ENCODE measurements at places on chromosomes 16 and 17.

GRCh38 chr16:15033309-15033707, 22.6 kb downstream of the NTAN1 start:
- no peak for DNase-seq

DNA sequence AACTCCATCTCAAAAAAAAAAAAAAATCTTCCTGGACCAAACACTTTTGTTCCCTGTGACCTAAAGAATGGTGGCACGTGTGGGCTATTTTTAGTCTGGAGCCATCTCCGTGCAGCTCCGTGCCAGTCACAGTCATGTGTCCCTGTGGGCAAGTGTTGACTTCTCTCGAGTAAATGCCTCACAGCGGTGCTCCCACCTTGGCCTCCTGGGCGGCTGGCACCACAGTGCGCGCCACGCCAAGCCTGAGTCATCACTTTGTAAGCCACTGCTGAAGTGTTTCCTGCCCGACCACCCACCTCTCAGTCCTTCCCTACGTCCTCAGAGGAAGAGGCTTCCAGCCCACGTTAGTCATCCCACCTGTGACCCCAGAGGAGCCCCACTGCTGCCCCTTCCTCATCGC, 10.9 kb upstream of the HEXD start:
- no peak for DNase-seq

- no peak for DNase-seq
Observed at GRCh38 chr17:69143151-69143550, 1.5 kb upstream of the ABCA6 start.

GRCh38 chr16:84895016-84895415, 75.2 kb downstream of the CRISPLD2 start:
- DNase-seq = no peak

GRCh38 chr16:52405441-52405840, 141.5 kb downstream of the TOX3 start:
- no peak for DNase-seq

DNA sequence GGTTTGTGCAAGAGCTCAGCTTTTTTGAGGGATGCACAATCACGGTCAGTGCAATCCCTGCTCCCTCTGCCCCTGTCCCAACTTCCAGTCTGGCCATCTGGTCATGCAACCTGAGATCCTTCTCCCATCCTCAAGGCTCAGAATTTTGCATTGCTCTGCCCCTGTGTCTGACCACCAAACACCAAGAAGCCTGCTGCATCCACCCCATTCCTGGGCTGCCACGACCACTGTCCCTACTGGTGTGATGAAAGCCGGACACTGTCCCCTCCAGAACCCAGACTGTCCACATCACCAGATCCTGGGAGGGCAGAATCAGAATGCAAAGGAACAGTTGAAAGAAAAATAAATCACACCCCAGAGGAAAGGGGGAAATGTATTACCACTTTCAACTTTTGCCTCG, 231.0 kb downstream of the C16orf78 start:
- no peak for DNase-seq

DNA sequence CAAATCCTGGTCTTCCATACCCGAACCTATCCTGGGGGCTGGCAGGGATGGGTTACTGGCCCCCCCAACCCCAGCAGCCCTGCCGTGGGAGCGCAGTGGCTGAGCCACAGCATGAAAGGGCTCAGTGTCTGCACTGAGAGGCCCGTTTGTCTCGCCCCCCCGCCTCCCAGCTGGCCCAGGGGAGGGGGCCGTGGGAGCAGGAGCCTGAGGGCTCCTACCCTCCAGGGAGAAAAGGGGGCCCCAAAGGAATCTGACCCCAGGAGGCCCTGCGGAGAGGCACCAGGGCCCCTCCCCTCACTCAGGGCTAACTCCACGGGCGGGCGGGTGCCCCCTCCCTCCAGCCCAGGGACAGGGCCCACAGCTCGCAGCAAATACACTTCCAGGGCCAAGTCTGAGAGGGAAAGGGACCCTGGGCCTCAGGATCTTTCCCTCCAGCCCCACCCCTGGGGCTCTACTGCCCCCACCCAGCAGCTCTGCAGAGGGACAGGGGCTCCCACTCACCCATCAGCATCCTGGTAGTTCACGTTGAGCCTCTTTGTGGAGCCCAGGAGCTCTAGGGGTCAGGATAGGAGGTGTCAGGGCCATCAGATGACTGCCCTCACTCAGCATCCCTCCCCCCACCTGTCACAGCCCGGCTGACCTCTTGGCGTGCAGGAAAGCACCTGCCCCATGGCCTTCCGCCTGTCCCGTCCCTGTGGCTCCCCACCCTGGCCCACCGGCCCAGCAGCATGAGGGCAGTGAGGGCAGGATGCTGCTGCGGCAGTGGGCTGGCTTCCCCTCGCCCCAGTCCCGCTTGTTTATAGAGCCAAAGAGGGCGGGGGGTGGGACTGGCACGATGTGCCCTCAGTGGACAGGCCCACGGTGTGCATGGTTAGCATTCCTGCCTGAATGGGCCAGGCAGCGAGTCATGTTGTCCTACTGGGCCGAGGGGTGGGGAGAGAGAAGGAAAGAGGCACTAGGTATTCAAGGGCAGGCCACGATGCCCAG, 7.3 kb downstream of the CASKIN2 start:
- no peak for DNase-seq

DNA sequence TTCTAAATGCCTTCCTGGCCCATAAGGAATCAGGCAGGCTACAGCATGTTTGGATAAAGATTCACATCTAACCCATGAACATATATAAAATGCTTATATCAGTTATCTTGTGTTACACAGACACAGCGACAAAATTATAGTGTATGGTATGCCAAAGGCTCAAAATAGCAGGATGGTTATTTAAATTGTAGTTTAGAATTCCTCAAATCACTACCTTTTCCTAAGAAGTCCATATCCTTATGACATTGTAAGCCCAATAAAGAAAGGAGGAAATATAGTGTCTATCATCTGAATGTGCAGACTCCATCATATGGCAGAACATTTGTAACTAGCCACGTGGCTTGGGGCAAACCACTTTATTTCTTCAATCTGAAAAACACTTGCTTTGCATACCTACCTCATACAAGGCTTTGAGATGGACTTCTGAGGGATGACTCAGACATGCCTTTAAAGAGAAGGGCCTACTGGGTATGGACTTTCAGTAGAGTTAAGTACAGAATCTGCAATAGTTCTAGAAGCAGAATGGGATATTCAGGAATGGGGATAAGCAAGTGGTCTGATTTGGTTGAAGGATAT, 12.1 kb upstream of the DHX8 start:
- DNase-seq = no peak

GRCh38 chr16:19127205-19127604, 13.4 kb downstream of the ITPRIPL2 start:
- DNase-seq = peak; percentile 64

DNA sequence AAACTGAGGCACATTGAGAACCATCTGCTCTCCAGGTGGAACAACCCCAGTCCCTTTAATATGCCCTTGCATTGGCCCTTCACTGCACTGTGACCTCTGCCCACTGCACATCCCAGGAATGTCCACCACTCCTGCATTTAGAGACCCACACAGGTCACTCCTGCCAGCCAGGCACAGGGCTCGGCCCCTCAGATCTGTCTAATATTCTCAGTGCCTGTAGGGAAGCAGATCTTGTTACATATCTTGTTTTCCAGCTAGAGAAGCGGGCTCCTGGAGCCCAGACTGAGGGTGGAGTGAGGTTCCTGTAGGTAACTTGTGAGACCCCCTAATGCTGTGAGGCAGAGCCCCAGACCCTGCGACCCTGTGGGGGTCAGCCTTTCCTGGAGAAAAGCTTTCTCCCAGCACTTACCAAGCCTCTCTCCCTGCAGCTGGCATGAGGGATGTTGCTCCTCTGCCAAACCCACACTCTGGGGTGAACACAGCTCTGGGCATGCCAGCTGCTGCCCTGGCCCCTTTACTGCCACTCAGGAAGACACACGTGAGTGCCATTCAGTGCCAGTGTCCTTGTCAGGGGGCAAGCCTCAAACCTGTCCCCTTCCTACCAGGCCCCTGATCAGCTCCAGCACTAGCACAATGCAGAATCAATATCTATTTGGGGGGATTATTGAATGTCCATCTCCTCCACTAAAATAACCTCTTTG, 40.3 kb upstream of the CRHR1 start:
- DNase-seq = no peak

DNA sequence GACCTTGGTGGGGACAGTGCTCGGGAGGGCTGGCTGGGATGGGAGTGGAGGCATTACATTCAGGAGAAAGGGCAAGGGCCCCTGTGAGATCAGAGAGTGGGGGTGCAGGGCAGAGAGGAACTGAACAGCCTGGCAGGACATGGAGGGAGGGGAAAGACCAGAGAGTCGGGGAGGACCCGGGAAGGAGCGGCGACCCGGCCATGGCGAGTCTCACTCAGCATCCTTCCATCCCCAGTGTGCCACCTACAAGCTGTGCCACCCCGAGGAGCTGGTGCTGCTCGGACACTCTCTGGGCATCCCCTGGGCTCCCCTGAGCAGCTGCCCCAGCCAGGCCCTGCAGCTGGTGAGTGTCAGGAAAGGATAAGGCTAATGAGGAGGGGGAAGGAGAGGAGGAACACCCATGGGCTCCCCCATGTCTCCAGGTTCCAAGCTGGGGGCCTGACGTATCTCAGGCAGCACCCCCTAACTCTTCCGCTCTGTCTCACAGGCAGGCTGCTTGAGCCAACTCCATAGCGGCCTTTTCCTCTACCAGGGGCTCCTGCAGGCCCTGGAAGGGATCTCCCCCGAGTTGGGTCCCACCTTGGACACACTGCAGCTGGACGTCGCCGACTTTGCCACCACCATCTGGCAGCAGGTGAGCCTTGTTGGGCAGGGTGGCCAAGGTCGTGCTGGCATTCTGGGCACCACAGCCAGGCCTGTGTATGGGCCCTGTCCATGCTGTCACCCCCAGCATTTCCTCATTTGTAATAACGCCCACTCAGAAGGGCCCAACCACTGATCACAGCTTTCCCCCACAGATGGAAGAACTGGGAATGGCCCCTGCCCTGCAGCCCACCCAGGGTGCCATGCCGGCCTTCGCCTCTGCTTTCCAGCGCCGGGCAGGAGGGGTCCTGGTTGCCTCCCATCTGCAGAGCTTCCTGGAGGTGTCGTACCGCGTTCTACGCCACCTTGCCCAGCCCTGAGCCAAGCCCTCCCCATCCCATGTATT, 1.1 kb downstream of the CSF3 start:
- no peak for DNase-seq

- DNase-seq = no peak
Observed at GRCh38 chr16:73915140-73915539, 381.5 kb upstream of the PSMD7 start.

DNA sequence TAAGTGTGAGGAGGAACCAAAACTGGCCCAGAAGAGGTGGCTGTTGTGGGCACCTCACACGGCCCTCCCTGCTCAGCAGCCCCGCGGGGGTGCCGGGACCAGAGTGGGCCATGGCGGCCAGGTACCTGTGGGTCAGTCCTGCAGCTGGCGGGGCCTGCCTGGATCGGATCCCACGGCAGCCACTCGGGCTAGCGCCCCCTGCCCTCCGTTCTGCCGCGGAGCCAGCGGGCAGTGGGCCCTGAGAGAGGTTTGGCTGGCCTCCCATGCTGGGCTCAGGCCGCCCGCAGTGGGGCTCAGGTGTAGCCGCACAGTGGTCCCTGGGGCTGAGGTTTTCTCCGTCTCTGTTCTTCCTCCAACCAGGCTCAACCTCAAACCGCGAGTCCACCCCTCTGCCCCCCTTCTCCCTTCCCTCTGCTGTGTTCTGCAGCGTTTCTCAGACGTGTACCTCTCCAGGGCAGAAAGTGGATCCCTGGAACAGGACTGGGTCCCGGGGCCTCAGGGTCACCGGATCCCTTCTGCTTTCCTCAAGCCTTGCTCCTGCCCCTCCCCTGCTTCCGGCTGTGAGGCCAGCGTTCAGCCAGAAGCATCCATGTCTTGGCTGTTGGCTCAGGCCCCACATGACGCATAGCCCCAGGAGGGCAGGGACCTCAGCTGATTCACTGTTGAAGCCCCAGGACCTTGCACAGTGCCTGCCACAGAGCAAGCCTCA, 28.6 kb upstream of the ITGA3 start:
- DNase-seq = no peak

DNA sequence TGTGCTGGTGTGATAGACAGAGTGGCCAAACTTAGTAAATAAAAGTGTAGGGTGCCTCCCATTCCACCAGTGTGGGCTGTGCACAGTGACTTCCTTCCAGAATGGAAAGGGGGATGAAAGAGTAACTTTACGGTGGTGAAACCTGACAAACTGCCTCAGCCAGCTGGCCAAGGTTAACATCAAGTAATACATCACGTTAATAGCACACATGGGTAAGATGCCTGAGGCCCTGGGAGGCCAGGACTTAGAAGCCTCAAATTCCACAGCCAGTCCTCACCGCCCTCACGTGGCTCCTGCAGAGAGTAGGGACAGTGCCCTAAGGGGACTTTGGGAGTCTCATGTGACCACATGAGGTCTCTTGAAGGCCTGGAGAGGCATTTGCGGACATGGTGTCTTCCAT, 14.1 kb downstream of the RMI2 start:
- DNase-seq = no peak

GRCh38 chr16:79901522-79901921, 301.0 kb upstream of the MAF start:
- no peak for DNase-seq

GRCh38 chr16:26204138-26204537, 512.4 kb downstream of the HS3ST4 start:
- no peak for DNase-seq

DNA sequence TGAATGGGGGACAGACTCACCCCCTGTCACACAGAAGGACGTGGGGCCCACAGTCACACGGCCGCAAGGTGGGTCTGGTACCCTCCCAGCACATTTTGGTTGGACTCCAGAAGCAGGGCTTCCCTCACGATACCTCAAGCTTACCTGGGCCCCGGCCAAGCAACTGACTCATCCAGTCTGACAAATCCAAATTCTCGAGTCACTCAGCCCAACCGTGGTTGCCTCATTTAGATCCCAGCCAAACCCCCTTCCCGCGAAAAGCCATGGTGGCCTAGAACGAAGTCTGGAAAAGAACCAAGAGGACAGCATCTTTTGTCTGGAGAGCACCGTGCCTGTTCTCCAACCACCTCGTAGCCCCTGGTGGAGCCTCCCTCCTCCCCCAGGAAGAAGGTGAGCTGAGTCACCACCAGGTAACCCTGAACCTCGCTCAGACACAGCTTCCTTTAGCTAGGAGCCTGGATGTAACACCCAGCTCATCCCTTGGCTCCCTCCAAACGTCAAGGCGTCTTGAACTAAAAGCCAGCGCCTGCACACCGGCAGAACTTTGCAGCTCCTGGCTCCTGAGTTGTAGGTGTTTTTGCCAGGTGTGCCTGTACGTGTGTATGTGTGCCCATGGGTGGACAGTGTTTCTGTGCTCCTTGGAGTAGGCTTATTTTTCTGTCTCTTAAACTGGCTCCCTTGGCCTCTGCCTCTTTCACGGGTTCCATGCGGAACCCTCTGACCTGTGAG, 78.9 kb downstream of the CMIP start:
- no peak for DNase-seq

GRCh38 chr16:85423631-85424030, 189.5 kb upstream of the GSE1 start:
- DNase-seq = no peak

DNA sequence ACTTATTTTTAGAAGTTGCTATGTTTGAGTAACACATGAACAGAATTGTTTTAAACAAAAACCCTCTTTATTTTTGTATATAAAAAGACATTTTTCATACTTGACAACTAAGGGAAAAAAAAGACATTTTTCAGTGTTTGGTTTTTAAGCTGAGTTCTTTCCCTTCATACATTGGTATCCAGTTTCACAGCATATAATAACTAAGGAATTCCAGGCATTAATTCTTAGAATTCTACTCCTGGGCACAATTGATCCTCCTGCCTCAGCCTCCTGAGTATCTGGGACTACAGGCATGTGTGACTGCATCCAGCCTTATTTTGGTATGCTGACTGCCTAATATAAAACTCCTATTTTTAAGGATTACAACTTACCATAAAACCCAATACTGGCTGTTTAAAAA, 8.4 kb downstream of the FBXO47 start:
- DNase-seq = no peak

All from GM12878 (cell line).